ENCODE measurements at places on chromosomes 1 and 21.

DNA sequence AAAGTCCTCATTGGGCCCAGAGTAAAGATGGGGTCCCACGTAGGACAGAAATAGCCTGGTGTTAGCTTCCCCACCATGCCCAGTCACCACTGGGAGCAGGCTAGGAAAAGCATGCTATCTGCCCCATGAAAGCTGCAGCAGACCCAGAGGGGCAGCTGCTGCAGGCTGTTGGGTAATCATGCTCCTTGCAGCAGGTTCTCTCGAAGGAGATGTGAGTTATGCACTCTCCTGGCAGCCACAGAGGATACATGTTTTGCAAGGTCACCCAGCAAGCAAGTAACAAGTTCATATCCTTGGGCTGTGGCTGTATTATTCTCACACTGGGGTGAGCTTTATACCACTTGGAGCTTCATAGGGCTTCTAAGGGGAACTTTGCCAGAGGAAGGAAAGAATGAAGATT lies 9.1 kb upstream of the HEYL start:
- DNase-seq = no peak

DNA sequence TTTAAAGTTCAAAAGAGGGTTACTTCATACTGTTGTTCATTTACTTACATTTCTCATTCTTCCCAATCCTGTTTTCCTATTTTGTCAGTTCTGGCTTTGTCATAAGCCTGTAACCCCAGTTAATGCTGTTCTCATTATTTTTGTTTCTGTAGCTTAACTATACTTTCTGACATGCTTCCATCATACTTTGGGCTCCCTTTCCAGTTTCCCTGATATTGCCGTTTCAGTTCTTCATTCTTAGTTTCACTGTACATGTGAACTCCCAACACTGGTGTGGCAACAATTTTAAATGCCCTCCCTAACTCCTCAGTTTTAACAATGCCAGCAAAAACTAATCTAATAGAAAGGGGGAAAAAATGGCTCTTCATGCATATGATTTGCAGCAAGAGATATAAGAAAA lies 456.7 kb downstream of the LMO4 start:
- no peak for DNase-seq

DNA sequence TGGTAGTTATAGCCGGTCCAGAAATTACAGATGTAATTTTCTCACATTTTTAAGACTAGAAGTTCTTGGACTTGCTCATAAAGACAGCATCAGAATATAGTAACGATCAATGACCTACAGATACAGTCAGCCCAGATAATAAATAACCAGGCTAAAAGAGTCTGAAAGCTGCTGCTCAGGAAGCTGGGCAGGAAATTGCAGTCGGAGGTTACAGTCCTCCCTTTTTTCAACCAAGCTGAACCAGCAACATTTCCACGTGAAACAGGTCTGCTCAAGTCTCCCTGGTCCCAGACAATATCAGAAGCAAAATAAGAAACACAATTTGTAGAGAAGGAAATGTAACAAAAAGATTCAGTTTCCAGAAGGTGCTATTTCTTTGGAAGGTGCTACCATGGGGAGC lies 457.4 kb downstream of the SIPA1L2 start:
- DNase-seq = no peak

- DNase-seq = no peak
These were observed 34.4 kb downstream of the HHAT start for GRCh38 chr1:210363119-210363518.

DNA sequence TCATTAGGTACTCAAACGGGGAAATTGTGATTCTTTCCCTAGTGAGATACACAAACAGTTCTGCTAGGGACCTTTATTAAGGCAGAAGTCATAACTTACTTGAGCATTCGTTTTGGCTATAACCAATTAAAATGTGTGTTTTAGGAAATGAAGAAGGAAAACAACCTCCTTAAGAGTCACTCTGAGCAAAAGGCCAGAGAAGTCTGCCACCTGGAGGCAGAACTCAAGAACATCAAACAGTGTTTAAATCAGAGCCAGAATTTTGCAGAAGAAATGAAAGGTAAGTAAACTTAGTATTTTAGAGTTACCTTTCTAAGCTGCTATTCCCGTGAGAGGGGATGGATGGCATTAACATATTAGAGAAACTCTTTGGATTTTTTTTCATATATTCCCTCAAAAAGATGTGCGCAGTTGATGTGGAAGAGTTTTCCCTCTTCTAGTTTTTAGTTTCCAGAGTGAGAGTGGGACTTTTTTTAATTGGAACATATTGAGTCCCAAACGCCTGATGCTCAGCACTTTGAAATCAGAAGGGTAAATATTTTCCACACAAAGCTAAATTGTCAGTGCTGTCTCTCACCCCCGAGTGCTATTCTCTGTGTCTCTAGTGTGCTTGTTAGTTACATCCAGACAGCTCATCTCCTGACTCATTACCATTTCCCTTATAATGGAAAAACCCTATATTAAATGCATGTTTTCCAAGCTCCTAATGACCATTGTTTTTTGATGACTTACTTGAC lies 34.9 kb downstream of the CENPF start:
- peak; percentile 27 for DNase-seq

- DNase-seq = no peak
These were observed 298.3 kb downstream of the GPATCH2 start for GRCh38 chr1:217332431-217333065.

DNA sequence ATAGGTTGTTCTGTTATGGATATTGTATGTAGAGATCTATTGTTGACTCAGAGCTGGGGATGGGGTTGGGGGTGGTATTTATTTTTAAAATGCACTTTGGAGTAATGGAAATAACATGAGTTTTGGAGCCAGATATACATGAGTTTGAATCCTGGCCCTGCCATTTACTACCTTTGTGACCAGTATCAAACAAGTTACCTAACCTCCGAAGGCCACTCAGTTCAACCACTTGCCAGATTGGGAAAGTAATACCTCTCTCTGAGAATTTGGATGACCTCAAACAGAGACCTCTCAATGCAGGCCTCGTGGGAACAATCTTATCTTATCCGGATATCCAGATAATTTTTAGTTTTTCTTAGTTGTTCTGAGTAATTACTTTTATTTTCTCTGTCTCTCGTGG lies 181.0 kb downstream of the FGGY start:
- DNase-seq = no peak

All from HTR-8/SVneo (cell line).